CD4-positive, alpha-beta T cell treated with Interleukin-10 for 1 hour (primary cell): ENCODE measurements at places on chromosomes 6 and 20.

GRCh38 chr6:157155804-157156203 is 167.5 kb downstream of the TMEM242 start:
- DNase-seq: no peak

- no peak for DNase-seq
Observed at GRCh38 chr6:166713434-166714186, 86.6 kb upstream of the RPS6KA2 start.

DNA sequence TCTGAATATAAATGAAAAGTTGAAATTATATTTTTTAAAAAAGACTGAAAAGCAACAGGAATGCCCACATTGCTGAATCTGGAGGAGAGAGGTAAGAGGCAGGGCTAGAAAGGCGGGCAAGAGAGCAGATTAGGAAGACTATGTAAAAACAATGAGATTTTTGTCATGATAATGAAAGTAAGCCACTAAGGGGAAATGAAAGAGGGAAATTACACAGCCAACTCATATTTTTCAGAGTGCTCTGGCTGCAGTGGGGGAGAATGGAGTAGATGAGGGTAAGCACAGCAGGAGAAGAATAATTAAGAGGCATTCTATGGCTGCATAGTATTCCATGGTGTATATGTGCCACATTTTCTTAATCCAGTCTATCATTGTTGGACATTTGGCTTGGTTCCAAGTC is 281.9 kb downstream of the PKHD1 start:
- no peak for DNase-seq

DNA sequence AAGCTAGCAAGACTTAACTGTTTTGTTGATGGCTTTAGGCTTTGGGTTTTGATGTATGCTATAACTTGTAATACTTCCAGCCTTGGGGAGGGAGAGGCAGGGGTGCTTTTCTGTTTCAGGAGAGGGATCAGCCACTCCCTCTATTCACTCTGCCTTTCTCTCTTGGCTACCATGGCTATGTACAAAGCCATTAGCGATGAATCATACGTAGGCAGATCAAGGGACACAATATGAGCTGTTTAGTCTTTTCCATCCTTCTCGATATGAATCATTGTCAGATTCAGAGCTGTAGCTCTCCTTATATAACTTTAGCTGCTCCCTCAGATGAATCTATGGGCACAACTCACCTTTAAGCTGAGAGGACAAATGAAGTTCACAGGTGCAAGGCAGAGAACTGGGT is 230.6 kb downstream of the TSHZ2 start:
- no peak for DNase-seq

DNA sequence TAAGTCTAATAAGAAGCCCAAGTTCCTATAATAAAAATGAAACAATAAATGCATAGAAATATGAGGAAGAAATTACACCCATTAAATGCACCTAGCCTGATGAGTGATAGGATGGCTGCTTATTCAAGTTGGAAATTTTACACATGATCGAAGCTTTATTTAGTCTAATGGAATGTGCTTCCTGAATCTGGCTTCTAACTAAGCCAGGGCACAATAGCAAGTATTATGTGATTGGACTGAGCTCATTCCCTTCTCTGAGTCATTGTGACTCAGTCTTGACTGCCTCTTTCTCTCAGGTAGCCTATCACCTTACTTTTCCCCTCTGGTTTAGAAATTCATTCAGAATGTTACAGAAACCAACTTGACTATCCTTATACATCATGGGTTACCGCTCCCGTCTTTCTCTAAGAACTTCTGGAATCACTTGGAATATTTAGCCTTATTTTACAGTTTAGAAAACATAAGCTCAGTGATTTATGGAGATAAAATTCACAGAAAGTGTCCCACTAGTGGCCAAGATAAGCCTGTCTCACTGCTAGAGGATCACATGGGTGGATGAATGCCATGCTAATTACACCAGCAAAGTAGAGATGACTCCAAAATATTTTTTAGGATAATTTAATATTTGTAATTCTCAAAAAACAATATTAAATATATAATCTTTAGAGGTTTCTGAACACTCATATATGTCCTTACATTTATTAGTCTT is 505.3 kb upstream of the JAG1 start:
- DNase-seq: no peak

DNA sequence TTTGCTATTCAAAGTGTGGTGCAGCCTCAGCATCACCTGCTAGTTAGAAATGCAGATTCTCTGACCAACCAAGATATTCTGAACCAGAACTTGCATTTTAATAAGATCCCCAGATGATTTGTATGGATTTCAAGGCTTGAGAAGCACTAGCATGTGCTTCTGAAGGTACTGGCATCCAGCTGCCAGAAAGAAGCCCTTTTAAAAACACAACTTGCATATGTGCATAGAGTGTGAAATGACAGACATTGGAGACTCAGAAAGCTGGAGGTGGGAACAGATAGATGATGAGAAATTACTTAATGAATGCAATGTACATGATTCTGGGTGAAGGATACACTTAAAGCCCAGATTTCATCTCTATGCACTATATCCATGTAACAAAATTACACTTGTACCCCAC is 409.3 kb upstream of the SPTLC3 start:
- DNase-seq: no peak

GRCh38 chr20:45341579-45341938 is 6.7 kb downstream of the SDC4 start:
- no peak for DNase-seq

DNA sequence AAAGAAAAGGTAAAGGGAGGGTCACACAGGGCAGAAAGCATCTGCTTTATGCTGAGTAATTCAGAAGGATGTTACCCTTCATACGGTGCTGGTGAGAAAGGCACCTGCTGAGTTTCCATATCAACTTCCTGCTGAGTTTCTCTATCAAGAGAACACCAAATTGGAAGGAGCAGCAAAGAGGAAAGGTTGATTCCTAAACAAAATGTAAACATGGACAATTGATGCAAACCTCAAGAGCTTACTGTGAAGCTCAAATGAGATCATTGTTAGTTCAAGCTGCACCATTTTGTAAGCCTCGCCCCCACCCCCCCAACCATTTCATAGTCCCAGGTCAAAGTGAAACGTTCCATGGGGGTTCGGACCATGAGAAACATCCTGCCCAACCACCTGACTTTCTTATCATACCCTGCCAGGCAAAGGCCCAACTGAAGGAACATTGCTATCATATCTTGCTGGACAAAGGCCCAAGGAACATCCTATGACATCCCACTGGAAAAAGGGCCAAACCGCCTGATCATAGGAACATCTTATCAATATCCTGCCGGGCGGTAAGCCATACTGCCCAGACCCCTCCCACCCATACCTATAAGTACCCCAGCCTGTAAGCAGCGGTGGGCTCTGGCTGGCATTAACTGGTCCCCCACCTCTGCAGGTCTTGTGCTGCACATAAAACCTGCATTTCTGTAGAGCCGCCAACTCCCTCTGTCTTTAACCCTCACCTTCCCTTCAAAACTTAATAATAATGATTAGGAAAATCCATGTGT is 171.6 kb downstream of the UBE3D start:
- no peak for DNase-seq

- no peak for DNase-seq
Observed at GRCh38 chr6:43074847-43075669, 1.1 kb upstream of the PTK7 start.

- DNase-seq: no peak
Observed at GRCh38 chr6:34839666-34840352, 47.9 kb downstream of the BLTP3A start.

DNA sequence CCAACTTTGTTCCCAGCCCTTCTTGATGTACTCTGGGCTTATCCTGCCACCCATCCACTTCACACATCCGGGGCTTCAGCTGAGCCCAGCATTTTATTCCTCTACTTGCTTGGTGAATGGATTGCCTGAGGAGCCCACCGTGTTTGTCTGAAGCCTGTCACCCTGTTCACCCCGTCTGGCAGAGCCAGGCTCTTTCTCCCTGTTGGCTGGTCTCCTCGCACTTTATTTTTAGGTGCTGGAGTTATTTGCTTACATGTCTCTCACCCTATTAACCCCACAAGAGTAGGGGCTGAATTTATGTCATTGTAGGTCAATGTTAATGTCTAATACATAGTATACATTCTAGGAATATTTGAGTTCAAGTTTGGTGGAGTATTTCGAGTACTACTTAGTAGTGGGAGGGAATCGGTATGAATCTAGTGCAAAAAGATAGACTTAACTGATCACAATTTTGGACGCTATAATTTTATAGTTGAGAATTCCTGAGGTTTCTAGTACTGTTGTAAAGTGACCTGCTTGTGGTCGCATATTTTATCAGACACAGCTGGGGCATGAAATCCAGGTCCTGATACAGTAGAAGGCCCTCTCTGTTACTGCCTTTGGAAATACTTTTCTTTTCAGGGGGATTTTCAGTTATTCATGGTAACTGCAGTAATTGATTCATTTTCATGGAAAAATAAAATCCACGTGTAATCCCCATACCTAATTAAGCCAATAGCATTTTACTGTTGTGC is 10.8 kb downstream of the JARID2 start:
- no peak for DNase-seq

- no peak for DNase-seq
Observed at GRCh38 chr6:113731541-113731940, 125.6 kb upstream of the MARCKS start.

DNA sequence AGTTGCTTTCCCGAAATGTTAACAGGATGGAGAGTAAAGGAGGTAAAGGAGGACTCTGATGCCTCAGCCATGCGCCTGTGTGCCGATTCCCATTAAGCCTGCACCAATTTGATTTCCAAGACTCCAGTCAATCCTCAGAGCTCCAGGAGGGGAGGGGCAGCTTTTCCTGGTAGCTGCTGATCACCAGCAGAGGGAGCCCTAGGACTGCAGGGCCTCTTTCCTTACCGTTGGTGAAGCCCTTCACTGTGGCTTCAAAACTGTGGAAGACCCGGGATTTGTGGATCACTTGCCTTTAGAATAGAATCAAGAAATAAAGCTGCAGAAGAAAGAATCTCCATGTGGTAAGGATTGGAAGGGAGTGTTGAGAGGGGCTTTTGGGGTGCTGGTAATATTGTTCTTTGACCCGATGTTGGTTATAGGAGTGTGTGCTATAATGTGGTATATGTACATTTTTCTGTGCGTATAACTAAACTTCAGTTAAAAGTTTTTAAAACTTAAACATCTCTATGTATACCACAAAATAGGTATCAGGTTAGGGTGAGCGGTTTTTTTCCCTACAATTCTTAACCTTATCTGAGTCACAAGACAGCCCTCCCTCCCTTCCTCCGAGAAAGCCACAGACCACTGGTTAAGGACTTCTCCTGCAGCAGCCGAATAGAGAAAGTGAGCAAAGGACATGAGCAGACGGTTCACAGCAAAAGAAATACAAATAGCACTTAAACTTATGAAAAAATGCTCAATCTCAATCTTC is 6.9 kb upstream of the OSER1 start:
- peak; percentile 79 for DNase-seq

DNA sequence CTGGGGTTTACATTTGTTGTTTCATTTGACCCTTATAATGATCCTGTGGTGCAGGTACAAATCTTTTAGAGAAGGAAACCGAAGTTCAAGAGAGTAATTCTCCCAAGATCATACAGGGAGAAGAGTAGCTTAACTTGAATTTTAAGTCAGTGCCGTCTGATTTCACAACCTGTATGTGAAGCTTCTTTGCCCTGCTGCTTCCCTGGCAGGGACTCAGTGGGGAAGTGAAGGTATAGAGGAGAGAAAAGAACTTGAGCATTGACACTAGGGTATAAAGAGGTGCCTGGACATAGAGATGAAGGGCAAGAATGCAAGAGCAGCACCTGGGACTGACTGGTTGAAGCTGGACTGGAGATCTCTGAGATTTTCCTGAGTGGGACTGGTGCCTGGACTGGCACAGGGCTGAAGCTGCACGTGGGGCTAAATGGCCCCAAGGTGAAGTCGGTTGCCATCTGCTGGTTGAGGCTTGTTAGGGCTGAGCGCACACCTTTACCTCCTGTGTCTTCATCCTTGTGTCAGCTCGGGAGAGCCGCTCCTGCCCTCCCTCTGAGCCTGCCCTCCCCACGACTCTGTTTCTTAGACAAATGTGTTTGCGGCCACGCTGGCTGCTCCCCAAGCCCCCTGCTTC is 41.8 kb downstream of the FARS2 start:
- peak; percentile 69 for DNase-seq

DNA sequence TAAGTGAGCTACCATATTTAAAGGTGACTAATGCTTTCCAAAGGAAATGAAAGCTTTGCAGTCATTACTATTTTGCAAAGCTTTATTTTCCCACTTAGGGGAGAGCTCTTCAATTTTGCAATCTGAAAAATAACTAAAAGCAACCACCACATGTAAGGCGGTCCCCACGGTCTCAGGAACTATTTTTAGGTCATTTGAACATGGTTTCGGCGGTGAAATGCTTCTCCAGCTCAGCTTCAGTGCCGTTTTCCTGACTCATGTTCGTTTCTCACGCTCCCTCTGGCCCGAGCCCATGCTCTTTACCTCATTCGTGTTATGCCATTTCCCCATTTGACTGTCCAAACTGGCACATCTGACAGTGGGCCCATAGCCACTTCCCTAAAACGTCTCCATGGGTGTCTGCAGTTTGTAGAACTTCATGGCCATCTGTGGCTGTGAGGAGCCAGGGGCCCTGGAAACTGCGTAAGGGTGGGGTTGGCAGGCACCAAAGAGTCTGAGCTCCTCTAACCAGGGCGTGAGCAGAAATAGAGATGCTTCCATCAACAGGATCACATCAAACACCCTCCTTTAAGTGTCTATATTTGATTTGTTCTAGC is 46.5 kb downstream of the ADTRP start:
- peak; percentile 37 for DNase-seq

GRCh38 chr6:46973029-46973428 is 51.3 kb upstream of the ADGRF5 start:
- DNase-seq: no peak

DNA sequence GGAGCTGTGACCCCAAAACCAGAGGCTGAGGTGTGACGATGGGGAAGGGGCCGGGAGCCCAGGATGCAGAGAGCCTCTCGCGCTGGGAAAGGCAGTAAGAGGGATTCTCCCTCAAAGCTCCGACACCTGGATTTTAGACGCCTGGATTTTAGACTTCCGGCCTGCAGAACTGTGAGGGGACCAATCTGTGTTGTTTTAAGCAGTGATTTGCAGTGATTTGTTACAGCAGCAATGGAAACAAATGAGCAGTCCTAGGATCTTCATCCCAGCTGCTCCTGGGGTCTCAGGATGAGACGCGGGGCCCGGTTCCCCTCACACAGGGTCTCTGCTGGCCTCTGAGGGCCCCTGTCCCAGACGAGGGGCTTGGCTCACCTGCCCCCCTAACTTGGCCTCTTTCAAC is 365.5 kb downstream of the THBS2 start:
- DNase-seq: no peak
